Activated naive CD8-positive, alpha-beta T cell treated with anti-CD3 and anti-CD28 coated beads, Interleukin-2, amount 50 U/mL, for 24 hours (primary cell): ENCODE measurements at places on chromosomes 5 and 9.

GRCh38 chr5:135713161-135713915 is 121.1 kb upstream of the SLC25A48 start:
- H3K36me3 ChIP-seq = no peaks in the 10 kb centered on the region
- H3K27me3 ChIP-seq = no peaks in the 10 kb centered on the region
- no peak for DNase-seq
- H3K27ac ChIP-seq = no peak overlapping the region
- no peak overlapping the region for H3K4me3 ChIP-seq

DNA sequence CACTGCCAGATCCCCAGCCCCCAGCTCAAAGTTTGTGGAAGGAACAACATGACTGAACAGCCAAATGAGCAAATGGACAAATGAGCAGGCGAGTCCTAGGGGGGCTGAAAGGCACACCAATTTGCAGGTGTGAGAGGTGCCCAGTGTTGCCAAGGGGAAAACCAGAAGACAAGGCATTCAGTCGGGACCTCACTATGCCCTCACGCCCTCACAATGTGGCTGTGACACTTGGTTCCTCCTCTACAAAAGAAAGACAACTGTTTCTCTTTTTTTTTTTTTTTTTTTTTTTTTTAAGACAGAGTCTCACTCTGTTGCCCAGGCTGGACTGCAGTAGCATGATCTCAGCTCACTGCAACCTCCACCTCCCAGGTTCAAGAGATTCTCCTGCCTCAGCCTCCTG is 28.0 kb downstream of the TNIP1 start:
- H3K27ac ChIP-seq = no peak overlapping the region
- H3K27me3 ChIP-seq = no peaks in the 10 kb centered on the region
- peaks cover 22% of the 10 kb centered on the region for H3K4me1 ChIP-seq
- peaks cover 58% of the 10 kb centered on the region for H3K36me3 ChIP-seq
- no peak for DNase-seq

DNA sequence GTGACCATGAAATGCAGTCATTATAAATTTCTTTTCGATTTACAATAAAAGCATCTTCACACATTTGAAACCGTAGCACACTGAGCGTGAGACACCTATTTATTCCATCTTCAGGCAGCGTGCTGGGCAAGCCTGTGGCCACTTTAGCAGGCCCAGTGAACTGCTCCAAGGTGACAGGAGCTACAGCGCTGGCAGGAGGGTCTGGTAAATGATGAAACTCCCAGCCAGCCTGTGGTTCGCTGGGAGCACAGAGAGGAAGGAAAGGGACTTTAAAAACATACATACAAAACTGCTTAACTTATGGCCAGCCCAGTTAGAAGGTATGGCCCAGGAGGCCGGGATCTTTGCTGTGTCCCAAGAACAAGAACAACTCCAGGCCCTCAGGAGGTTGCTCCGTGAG is 5.1 kb downstream of the RAPGEF1 start:
- peak overlapping the region; percentile 63 for H3K4me3 ChIP-seq
- no peak for DNase-seq
- H3K27me3 ChIP-seq = no peaks in the 10 kb centered on the region

DNA sequence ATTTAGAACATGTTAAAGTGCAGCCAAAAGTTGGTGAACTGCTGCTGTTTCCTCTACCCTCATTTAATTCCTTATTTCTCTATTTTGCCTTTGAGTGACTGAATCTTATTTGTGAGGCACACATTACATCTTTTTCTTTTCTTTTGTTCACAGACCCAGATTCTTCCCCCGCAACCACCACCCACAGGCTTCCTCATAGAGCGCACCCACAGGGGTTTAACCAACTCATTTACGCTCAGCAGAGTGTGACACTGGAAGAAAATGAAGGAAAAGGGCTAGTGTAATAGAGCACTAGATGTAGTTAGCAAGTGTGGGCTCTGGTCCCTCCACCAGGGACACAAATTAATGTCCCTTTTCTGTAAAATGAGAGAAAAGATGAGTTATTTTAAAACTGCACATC is 200.7 kb downstream of the PARP8 start:
- H3K4me1 ChIP-seq = no peaks in the 10 kb centered on the region
- no peaks in the 10 kb centered on the region for H3K36me3 ChIP-seq
- no peak overlapping the region for H3K4me3 ChIP-seq

DNA sequence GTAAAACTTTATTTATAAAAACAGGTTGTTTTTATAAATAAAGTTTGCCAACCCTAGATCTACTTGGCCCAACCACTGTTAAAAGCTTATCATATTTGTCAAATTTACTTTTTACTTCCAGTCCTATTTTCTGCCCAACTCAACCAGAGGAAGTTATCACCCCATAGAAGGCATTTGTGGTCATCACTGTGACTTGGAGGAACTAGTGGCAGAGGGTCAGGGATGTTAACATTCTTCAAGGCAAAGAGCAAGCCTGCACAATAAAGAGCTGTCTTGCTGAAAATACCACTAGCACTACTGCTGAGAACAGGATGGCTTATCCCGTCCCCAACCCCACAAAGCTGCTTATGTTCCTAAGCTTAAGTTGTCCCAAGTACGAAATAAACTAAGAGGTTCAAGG is 22.3 kb downstream of the TTC33 start:
- no peak overlapping the region for H3K27ac ChIP-seq
- peaks cover 28% of the 10 kb centered on the region for H3K4me1 ChIP-seq
- no peaks in the 10 kb centered on the region for H3K27me3 ChIP-seq
- DNase-seq = no peak
- H3K36me3 ChIP-seq = peaks cover 4% of the 10 kb centered on the region
- H3K4me3 ChIP-seq = no peak overlapping the region
